ENCODE measurements at places on chromosomes 11 and 22.

GRCh38 chr11:110772863-110773262 lies 60.6 kb upstream of the ARHGAP20 start:
- no peak for DNase-seq

DNA sequence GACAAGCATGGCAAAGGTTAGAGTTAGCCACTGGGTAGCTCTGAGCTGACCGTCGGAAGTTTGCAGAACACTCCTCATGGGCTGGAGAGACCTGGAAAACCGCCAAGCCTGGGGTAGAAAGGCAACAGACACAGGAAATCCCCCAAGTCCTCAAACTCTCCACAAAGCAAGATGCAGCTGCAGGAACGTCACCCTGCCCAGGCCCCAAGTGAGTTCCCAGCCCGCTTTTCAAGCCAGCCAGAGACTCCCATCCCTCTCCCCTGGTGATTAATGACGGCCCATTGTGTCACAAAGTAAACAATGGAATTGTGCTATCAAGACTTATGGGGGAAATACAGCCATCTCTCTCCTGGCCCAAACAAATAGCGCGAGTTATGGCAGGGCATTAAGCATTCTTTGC lies 633.0 kb downstream of the TBC1D22A start:
- no peak for DNase-seq

GRCh38 chr11:108147150-108147549 lies 25.8 kb downstream of the ACAT1 start:
- no peak for DNase-seq

GRCh38 chr22:41369837-41370236 lies 11.9 kb upstream of the TEF start:
- DNase-seq, result no peak

DNA sequence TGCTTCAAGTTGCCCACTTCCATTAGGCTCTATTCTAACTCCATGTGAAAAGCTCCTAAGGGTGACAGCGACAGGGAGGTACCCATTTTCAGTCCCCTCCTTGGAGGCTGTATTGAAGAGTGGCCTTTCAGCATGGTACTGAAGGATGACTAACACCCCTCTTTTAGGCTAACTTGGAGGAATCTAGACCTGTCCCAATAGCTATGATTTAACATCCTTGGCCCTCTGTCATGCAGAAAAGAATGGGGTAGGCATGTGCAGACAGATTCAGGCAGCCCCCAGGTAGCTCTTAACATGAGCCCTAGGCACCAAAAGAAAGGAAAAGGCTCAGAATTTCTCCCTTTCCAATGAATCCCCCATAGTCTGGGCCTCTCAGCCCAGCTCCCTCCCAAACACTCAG lies 89.3 kb upstream of the AMOTL1 start:
- no peak for DNase-seq

GRCh38 chr11:113764527-113765219 lies 8.8 kb downstream of the ZW10 start:
- no peak for DNase-seq

DNA sequence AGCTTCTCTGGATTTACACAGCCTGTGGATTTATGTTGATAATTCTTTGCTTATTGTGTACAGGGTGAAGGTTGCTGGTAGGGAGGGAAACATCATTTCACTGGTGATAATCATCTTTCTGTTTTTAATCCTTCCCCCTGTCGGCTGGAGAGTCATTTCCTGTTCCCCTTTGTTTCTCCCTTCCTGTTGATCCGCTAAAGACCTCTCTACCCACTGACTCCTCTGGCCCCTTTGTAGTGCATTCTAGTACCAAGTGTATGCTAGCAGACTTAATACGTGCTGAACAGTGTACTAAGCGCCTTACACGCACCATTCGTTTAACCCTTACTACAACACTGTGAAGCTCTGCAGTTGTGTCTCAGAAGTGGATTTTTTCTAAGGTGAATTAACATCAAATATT lies 19.0 kb upstream of the OR9Q1 start:
- DNase-seq, result no peak

DNA sequence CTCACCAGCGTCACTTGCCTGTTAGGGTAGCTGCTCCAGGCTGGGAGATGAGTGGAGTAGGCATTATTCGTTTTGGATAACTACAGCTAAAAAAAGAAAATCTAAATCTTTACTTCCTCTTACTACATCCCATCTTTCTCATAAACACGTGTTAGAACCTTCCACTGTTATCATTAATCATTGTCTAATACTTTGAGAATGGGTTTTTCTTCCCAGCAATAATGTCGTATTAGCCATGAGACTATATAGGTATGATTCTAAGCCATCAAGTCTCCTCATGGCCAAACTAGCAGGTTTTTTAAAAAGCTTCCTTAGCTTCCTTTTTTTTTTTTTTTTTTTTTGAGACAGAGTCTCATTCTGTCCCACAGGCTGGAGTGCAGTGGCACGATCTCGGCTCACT lies 3.9 kb upstream of the TEF start:
- no peak for DNase-seq

All from glutamatergic neuron (in vitro differentiated cells).